ENCODE measurements at places on chromosomes 5 and 9.
A peak's percentile ranks its signal among the peaks of the same experiment; 100 is the strongest.

GRCh38 chr9:127361561-127361960 lies 35.4 kb upstream of the SLC2A8 start:
- DNase-seq, result no peak

GRCh38 chr5:33381243-33381642 lies 59.5 kb upstream of the TARS1 start:
- no peak for DNase-seq

- DNase-seq, result no peak
Measured at GRCh38 chr5:151474799-151475198, 27.4 kb downstream of the SLC36A1 start.

- no peak for DNase-seq
Measured at GRCh38 chr5:116480894-116481510, 93.6 kb downstream of the SEMA6A start.

GRCh38 chr9:22255337-22255736 lies 191.3 kb upstream of the DMRTA1 start:
- DNase-seq, result no peak

GRCh38 chr9:6086006-6086655 lies 70.7 kb upstream of the RANBP6 start:
- no peak for DNase-seq

DNA sequence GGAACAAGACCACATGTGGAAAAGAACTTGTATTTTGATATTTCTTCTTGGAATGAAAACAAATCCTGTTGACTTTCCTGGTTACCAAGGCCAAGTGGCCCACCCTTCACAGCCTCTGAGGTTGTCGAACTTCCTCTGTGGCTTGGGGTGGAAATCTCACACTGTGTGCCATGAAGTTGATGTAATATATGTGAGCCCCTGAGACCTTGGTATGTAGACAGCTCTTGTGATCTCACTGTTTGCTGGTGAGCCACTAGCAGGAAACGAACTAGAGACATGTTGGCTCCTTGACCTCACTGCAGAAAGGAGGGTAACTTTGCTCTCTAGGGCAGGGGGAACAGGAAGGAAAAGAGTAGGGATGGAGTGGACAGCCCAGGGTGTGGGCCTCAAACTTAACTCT lies 159.4 kb downstream of the ARHGAP26 start:
- peak; percentile 45 for DNase-seq

GRCh38 chr9:69746859-69747560 lies 12.8 kb downstream of the PTAR1 start:
- DNase-seq, result no peak

- DNase-seq, result peak; percentile 81
Measured at GRCh38 chr9:74521009-74521408, 23.9 kb downstream of the RORB start.

DNA sequence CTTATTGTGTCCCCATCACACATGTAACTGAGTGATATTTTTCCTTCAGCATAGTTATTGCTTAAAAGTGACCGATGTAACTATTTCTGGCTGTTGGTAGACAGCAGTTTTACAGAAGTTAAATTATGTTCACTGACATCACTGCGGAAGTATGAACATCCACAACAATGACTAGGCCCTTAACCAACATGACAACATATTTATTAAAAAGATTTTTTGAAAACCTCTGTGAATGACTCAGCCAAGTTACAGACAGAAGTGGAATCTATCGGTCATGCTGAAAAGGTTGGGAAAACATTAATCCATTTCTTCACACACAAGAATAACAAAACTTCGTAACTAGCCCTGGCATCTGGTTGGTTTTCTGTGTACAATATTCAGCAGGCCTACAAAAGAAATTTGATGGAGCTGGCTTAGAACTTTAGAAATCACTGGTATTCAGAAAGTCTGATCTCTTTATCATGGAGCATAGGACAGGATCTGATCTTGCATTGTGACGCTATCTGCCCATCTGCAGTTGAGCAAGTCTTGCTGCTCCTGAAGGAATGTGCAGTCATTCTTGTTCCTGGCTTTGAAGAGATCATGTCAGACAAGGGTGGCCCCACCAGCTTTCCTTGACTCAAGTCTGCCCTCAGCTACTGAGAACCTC lies 6.5 kb downstream of the GLIS3 start:
- DNase-seq, result peak; percentile 98

DNA sequence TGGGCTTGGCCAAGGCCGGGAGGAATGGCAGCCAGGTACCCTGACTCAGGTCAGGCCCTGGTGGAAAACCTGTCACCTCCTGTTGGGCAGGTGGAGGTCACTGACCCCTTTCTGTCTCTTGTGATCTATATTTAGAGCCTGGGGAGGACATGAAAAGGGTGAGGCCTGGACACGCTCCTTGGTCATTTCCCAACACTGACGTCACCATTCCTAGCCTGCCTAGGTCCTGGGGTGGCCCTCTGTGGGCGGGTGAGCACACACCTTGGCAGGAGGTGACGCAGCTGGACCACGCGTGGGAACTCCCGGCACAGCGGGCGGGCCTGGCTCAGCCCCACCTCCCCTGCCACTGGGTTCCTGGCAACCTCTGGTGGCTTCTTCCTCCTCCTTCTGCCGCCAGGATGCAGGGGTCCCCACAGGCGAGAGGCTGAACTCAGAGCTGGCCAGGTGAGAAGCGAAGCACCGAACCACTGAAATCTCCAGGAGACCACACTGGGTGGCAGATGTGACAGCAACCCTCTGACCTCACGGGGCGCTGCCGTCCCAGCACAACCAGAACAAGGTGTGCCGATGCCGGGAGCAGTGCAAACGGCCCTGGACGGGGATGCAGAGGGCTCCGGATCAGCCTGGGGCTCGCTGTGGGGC lies 6.4 kb upstream of the RALGDS start:
- DNase-seq, result peak; percentile 58

DNA sequence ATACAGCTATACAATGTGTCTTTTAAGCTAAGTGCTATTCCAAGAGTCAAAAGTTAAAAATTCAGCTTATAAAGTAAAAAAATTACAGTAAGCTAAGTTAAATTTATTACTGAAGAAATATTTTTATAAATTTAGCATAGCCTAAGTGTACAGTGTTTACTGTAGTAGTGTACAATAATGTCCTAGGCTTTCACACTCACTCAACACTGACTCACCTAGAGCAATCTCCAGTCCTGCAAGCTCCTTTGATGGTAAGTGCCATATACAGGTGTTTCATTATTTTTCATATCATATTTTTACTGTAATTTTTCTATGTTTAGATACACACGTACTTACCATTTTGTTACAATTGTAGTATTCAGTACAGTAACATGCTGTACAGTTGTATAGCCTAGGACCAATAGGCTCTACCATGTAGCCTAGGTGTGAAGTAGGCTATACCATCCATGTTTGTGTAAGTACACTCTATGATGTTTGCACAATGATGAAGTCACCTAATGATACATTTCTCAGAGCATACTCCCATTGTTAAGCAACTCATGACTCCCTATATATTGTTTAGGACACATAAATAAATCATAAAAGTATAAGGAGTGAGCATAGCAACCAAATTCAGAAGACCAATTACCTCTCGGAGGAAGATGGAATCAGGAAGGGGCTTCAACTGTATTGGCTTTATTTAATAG lies 165.1 kb upstream of the SLC30A5 start:
- DNase-seq, result no peak

DNA sequence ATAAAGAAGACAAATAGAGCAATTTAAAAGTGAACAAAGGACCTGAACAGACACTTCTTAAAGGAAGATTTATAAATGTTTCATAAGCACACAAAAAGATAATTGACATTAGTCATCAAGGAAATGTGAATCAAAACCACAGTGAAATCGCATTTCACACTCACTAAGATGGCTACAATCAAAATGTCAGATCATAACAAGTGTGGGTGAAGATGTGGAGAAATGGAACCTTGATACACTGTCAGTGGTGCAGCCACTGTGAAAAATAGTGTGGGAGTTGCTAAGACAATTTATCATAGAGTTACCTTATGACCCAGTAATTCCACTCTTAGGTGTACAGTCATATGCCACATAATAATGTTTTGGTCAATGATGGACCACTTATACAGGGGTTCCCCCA lies 54.5 kb upstream of the HTR4 start:
- DNase-seq, result no peak

- no peak for DNase-seq
Measured at GRCh38 chr9:71620331-71620730, 148.0 kb downstream of the CEMIP2 start.

- no peak for DNase-seq
Measured at GRCh38 chr9:114930056-114930812, at the start of gene TNFSF8. TSS of gene TNFSF8 (minus strand) at chr9:114930591. CDS start at chr9:114930303, 288 bp downstream.

DNA sequence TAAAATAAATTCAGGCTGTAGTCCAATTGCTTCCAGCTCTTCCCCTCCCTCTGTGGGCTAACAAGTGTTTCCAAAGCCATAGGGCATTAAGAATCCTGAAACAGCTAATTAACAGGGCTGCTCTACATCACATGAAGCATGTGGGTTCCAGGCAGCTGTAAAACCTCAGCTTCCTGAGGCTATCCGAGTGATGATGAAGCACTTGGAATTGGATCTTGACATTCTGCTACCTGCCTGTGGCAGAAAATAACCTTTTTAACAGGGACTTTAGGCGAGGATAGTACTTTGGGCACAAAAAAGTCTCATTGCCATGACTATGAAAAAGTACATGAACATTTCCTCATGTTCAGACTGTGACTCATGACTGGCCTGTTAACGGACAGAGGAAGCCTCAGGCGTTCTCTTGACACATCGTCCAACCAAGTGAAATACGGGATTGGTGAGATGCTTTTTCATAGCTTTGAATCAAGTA lies 107.2 kb downstream of the PDE4D start:
- DNase-seq, result peak; percentile 83

DNA sequence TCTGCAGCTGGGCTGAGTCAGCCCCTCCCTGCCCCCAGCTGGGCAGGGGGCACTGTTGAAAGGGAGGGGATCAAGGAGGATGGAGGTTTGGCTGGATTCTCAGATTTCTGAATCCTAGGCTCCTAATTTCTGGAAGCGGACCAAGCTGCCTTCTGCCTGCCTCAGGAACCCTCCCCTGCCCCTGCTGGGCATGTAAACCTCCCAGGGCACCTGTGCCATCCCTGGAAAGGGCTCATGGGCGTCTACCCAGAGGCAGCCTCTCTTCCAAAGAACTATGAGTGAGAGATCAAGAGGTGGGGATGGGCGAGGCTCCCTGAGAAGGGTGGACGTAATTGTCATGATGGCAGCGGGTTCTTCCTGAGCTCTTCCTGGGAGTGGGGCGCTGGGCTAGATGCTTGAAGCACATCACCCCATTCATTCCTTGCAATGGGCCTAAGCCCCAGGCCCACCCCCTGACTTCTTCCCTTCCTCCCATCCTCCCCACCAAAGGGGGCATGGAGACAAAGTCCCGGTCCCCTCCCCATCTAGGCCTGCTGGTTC lies 21.6 kb downstream of the CSF1R start:
- DNase-seq, result no peak

DNA sequence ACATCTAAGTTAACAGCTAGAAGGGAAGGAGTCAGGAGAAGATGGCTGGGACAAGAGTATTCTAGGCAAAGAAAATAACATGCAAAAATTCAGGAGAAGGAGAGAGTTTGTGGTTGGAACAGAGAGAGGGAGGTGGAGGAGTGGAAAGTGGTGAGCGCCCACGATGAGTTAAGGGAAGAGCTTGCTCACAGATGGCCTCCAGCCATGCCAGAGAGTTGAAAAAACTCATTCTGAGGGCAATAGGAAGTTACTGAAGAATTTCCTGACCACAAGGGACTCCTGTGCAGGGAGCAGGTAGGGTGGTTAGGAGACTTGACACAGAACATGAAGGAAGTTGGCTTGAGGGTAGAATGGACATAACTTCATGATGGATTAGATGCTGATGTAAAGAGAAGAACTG lies 159.7 kb downstream of the DOCK2 start:
- DNase-seq, result no peak

GRCh38 chr5:169758886-169759285 lies 121.8 kb downstream of the DOCK2 start:
- DNase-seq, result no peak

DNA sequence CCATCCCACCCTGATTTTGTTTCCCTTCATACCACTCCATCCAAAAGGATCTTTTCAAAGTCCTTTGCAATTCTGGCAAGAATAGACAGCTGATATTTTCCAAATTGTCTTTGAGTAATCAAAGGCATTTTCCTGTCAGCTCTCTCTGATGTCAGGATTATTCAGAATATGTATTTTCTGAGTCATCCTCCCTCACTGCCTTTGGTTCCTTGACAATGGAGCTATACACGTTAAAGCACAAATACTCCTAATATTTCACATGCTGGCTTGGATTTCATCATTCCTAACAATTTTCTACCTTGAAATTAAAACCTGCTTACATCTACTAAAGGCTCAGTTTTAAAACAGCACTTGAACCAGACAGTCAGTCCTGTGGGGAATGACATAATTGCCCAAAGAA lies 379.4 kb downstream of the GADD45G start:
- DNase-seq, result peak; percentile 50

DNA sequence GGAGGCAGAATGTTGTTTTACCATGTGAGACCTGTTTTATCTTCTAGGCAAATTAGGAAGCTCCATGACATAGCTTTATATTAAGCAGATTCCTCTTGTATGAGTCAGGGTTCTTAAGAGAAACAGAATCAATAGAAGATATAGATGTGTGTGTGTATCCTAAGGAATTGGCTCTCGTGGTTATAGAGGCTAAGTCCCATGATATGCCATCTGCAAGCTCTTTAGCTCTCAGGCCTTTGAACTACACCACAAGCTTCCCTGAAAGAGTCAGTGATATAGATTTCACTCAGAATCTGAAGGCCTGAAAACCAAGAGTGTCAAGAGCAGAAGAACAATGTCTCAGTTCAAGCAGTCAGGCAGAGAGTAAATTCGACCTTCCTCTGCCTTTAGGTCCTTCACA lies 365.8 kb upstream of the ZNF608 start:
- DNase-seq, result peak; percentile 33

DNA sequence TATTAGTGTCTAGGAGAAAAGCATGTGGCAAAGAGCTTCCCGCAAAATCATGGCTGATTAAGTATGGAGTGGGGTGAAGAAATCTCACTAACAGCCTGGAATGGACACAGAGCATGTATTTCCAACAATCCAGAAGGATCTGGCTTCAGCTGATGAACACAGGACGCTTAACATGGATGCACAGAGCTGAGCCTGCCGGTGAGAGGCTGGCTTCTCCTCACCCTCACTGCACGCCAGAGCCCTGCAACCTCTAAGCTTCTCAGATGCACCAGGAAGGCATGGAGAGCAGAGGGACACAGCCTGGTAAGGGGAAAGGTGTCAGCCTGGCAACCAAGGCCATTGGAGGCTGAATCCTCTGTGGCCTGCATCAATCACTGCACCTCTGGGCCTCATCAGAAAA lies 298.5 kb downstream of the TRIM32 start:
- DNase-seq, result no peak

GRCh38 chr5:82313016-82313415 lies 34.9 kb upstream of the RPS23 start:
- no peak for DNase-seq

- DNase-seq, result no peak
Measured at GRCh38 chr9:4861736-4862451, 69.2 kb downstream of the RCL1 start.

DNA sequence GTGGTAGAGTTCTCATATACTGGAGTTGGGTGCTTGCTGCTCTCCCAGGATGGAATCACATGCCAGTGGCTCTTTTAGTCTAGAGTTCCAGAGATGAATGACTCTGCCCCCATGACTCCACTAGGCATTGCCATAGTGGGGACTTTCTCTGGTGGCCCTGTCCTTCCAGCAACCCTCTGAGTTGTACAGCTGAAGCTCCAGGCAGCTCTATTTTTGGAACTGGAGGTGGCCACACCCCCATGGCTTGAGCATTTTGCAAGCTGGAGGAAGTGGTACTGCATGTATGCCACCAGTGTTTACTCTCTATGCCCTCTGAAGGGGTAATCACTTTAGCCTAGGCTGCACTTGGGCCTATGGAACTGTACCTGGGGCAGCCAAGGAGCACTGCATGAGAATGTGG lies 112.6 kb downstream of the RANBP17 start:
- no peak for DNase-seq

GRCh38 chr5:149969181-149969930 lies 8.8 kb downstream of the SLC26A2 start:
- DNase-seq, result no peak
